Stimulated activated memory B cell treated with anti-CD40 and anti-IgM and Interleukin-4, amounts not matched to agents 10 μg/mL and 1 μg/mL and 100 μg/mL, for 72 hours (primary cell): ENCODE measurements at places on chromosomes 7 and 10.

DNA sequence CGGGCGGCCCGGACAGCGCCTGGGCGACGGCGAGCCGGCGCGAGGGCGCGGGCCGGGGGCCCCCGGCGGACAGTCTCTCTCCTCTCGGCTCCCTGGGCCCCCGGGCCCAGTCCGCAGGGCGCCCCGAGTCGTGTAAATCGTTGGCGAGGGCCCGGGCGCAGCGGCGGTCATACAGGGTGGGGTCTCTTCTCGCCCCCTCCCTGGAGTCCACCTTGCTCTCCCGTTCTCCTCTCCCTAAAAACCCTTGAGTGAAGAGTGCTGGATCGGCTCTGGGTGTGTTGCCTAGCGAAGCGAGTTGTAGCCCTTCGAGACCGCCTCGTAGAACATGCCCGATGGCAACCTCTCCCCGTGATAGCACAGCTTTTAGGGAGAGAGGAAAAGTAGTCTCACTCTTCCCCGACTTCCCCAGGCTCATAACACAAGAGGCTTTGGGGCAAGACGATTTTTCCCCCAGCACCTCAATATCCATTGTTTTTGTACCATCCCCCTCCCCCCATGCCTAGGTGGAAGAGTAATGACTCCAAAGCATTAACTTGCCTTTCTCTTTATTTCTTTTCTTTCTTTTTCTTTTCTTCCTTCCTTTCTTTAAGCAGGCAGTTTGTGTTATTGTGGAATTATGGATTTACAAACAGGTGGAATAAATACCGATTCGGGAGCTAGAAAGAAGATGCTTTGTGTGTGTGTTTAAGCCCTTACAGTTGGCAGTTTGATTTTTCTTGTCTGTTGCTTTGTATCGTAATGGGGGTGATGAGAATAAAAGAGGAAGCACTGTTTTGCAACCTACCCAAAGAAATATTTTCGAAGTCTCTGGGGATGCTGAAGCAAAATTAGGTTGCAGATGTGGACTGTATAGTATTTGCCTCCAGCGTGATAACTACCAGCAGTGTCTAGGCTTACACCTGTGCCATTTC is 822 bp downstream of the SHOC2 start:
- H3K27ac ChIP-seq: peak overlapping the region; percentile 92
- H3K36me3 ChIP-seq: peaks cover 5% of the 10 kb centered on the region
- ATAC-seq: peak; percentile 53
- H3K4me3 ChIP-seq: peak overlapping the region; percentile 100

GRCh38 chr10:70169649-70170364 is 507 bp downstream of the SAR1A start:
- H3K27ac ChIP-seq: peak overlapping the region; percentile 98
- H3K4me3 ChIP-seq: peak overlapping the region; percentile 99
- peaks cover 7% of the 10 kb centered on the region for H3K36me3 ChIP-seq
- ATAC-seq: no peak
- peaks cover 56% of the 10 kb centered on the region for H3K4me1 ChIP-seq

DNA sequence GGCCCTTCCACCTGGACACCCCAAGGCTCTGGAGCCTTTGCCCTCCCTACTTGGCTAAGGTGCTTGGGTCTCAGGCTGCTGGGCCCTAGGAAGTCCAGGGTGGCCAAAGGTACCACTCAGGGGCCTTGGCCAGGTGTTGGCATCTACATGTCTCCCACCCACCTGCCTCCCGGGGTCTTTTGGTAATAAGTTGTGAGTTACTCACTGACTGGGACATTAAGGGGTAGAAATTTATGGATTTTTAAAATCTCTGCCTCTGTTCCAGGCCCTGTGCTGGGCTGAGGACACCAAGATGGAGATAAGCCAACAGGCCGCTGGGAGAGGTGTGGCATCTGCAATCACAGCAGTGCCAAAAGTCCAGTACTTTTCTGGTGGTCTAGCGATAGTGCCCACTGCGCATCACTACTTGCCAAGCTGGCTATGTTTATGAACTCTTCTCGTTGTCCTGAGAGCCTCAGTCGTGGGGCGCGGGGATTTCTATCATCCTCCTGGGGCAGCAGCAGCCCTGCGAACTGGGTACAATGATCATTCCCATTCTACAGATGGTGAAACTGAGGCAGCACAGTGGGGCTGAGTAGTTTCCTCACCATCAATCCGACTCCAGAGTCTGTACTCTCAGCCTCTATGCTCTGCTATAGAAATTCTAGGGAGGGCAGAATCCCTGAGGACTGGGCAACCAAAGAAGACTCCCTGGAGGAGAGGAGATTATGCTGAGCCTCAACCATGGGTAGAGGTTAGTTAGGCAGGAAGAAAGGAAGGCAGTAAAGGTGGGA is 36.2 kb downstream of the TBATA start:
- H3K27me3 ChIP-seq: peaks cover 10% of the 10 kb centered on the region
- H3K27ac ChIP-seq: no peak overlapping the region
- no peak overlapping the region for H3K4me3 ChIP-seq

- H3K4me1 ChIP-seq: no peaks in the 10 kb centered on the region
- no peaks in the 10 kb centered on the region for H3K27me3 ChIP-seq
- H3K36me3 ChIP-seq: no peaks in the 10 kb centered on the region
- H3K27ac ChIP-seq: no peak overlapping the region
- H3K4me3 ChIP-seq: no peak overlapping the region
These were observed 127.8 kb downstream of the EMX2 start for GRCh38 chr10:117670116-117670904.

GRCh38 chr7:43847496-43847895 is 21.8 kb downstream of the MRPS24 start:
- H3K4me3 ChIP-seq: no peak overlapping the region
- no peaks in the 10 kb centered on the region for H3K4me1 ChIP-seq
- H3K27me3 ChIP-seq: peaks cover 13% of the 10 kb centered on the region

GRCh38 chr10:24452030-24452429 is 243.1 kb downstream of the KIAA1217 start:
- no peaks in the 10 kb centered on the region for H3K36me3 ChIP-seq
- no peak overlapping the region for H3K27ac ChIP-seq
- H3K27me3 ChIP-seq: peaks cover 8% of the 10 kb centered on the region
- ATAC-seq: no peak
- H3K4me3 ChIP-seq: no peak overlapping the region

GRCh38 chr7:129169686-129170440 is 18.6 kb upstream of the SMO start:
- H3K4me3 ChIP-seq: peak overlapping the region; percentile 80
- H3K27ac ChIP-seq: peak overlapping the region; percentile 86
- peak; percentile 82 for ATAC-seq
- peaks cover 61% of the 10 kb centered on the region for H3K4me1 ChIP-seq
- no peaks in the 10 kb centered on the region for H3K27me3 ChIP-seq

DNA sequence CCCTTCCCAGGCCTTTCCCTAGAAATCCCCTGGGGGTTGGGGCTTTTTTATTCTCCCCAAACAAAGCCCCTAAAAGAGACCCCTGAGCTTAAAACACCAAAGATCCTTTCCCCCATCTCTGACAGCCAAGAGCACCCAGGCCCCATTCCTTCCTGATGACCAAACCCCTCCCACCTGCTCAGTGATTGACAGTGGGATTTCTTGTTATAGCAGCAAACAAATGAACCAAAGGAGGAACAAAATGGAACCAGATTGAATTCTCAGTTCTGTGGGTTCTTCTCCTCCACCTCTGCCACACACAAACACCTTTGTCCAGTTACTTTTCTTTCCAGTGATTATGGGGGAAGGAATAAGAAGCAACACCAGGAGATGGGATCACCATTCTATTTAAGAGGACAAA is 21.5 kb upstream of the CDHR3 start:
- no peaks in the 10 kb centered on the region for H3K27me3 ChIP-seq
- no peak overlapping the region for H3K4me3 ChIP-seq
- no peaks in the 10 kb centered on the region for H3K36me3 ChIP-seq
- H3K27ac ChIP-seq: no peak overlapping the region
- no peaks in the 10 kb centered on the region for H3K4me1 ChIP-seq
- no peak for ATAC-seq

GRCh38 chr10:59757966-59758365 is 4.7 kb upstream of the MRLN start:
- H3K4me3 ChIP-seq: no peak overlapping the region
- H3K27me3 ChIP-seq: no peaks in the 10 kb centered on the region
- H3K4me1 ChIP-seq: no peaks in the 10 kb centered on the region
- H3K36me3 ChIP-seq: no peaks in the 10 kb centered on the region
- no peak overlapping the region for H3K27ac ChIP-seq

DNA sequence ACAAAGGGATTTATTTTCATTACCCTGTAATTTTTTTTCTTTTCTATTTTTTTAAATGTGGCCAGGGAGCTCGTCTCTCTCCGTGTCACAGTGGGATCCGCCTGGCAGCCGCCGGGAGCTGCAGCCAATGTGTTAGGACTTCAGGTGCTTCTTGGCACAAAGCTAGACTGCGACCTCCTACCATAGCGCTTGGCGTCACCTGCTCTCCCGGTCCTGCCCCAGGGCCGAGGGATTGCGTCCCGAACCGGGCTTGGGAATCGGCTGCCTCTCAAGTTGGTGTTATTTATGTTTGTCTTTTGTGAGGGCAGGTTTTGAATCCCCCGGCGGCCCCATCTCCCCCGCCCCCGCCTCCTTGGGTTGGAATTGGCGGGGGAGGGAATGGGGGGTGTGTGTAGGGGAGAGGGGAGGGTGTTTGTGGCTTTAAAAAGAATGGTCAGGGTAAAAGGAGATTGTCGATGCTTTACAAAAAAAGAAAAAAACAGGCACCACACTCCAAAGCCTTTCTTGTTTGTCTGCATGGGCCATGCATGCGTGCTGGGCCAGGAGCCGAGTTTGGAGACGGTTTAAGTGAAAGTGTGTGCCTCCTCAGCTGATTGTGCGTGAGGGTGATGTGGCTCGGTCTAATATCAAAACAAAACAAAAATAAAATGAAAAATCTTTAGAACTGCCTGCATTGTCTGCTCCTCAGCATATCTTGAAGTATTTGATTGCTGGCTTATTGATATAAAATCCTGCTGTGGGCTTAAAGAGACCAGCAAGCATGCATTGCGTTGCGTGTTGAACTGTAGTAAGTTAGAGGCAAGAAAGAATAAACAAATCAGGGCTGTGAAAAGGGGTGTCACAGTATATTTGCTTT is 1.2 kb downstream of the PPP1R9A start:
- H3K4me1 ChIP-seq: peaks cover 9% of the 10 kb centered on the region
- ATAC-seq: no peak
- no peak overlapping the region for H3K27ac ChIP-seq
- H3K36me3 ChIP-seq: no peaks in the 10 kb centered on the region
- H3K27me3 ChIP-seq: peaks cover 57% of the 10 kb centered on the region
- peak overlapping the region; percentile 63 for H3K4me3 ChIP-seq

DNA sequence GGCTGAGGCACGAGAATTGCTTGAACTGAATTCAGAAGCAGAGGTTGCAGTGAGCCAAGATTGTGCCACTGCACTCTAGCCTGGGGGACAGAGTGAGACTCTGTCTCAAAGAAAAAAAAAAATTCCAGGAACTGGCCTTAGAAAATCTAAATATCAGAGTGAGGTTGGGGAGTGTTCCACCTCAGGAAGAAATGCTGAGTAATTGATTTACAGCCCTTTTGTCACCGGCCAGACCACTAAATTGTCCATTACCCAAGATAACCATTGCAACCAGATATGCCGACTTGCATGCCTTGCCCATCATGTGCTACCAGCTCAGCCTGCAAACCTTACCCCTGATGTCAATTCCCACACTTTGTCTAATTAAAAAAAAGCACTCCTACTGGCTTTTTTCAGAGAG is 42.4 kb downstream of the CRCP start:
- H3K27me3 ChIP-seq: no peaks in the 10 kb centered on the region
- H3K4me1 ChIP-seq: no peaks in the 10 kb centered on the region
- no peak for ATAC-seq
- no peak overlapping the region for H3K4me3 ChIP-seq
- H3K27ac ChIP-seq: no peak overlapping the region
- H3K36me3 ChIP-seq: peaks cover 63% of the 10 kb centered on the region
